ENCODE measurements at places on chromosomes 6 and 20. TPM values are rescaled to one million over a fixed set of nuclear protein-coding genes. Genes with fewer than 3 reads are reported as not detected.

The SYCP2L gene
- 0.12 TPM for total RNA-seq

GRCh38 chr6:24205020-24205492 is 79.0 kb downstream of the NRSN1 start:
- peaks cover 12% of the 10 kb centered on the region for H3K36me3 ChIP-seq
- peak; percentile 50 for DNase-seq
- H3K4me1 ChIP-seq, result peaks cover 31% of the 10 kb centered on the region

The ENTPD6 gene
- 56.3 TPM for total RNA-seq

DNA sequence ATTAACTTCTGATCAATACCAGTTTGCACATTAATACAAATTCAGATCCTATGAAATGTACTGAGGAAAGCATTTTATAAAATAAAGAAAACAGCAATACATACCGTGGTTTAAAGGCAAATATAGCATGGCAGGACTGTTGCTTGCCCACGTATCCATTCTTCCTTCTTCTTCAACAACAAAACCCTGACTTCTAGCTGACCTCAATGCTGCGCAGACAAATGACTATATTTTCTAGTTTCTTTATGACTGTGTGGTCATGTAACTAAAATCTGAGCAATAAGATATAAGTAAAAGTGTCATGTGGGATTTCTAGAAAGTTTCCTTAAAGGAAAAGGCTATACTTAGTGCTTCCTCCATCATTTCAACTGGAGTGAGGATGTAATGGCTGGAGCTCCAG is 85.0 kb downstream of the CDC40 start:
- H3K4me1 ChIP-seq, result no peaks in the 10 kb centered on the region
- H3K4me3 ChIP-seq, result no peak overlapping the region
- H3K27ac ChIP-seq, result no peak overlapping the region

GRCh38 chr6:142842418-142843261 is 102.3 kb downstream of the HIVEP2 start:
- H3K27me3 ChIP-seq, result no peaks in the 10 kb centered on the region
- peak overlapping the region; percentile 51 for H3K4me3 ChIP-seq
- peaks cover 74% of the 10 kb centered on the region for H3K4me1 ChIP-seq
- H3K27ac ChIP-seq, result peak overlapping the region; percentile 94

The HLA-DQB1 gene
- 190 TPM for total RNA-seq

GRCh38 chr6:52598123-52598823 is 21.4 kb upstream of the TRAM2 start:
- peak overlapping the region; percentile 2 for H3K4me3 ChIP-seq
- peak; percentile 79 for DNase-seq
- H3K4me1 ChIP-seq, result peaks cover 21% of the 10 kb centered on the region
- H3K36me3 ChIP-seq, result no peaks in the 10 kb centered on the region
- H3K27ac ChIP-seq, result no peak overlapping the region

DNA sequence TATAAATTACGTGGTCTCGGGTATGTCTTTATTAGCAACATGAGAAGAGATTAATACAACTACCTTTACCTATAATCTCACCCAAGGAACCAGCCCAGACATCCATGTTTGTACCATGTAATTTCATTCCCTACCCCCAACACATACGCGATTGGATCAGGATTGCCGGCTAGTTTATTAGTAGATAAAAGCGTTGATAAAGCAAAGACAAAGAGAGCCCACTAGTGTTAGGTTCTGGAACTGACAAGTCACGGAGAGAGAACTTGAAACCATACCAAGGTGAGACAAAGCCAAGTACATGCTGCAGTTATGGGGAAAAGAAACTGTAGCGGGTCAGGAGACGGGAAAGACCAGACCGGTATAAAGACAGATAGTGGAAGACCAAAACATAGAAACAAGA is 37.4 kb upstream of the FAM135A start:
- H3K4me1 ChIP-seq, result peaks cover 47% of the 10 kb centered on the region
- H3K27me3 ChIP-seq, result no peaks in the 10 kb centered on the region
- no peak overlapping the region for H3K4me3 ChIP-seq
- DNase-seq, result no peak
- no peaks in the 10 kb centered on the region for H3K36me3 ChIP-seq

The TMEM30A gene
- 105 TPM for total RNA-seq

The BPIFB2 gene
- total RNA-seq, result not detected

DNA sequence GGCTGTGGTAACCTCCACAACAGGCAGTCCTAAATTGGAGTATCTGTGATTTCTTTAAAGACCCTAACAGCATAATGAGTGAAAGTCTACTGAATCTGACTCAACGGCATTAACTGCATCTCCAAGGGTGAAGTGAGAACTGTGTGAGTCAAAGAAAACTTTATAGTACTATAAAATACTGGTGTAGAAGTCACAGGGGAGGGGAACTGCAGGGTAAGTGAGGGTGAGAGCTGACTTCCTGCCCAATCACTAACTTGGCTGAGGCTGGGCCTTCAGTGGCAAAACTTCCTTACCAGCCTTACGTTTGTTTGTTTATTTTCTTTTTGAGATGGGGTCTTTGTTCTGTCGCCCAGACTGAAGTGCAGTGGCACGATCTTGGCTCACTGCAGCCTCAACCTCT is 109.8 kb downstream of the PTPRK start:
- H3K36me3 ChIP-seq, result peaks cover 12% of the 10 kb centered on the region
- H3K4me3 ChIP-seq, result no peak overlapping the region
- no peaks in the 10 kb centered on the region for H3K27me3 ChIP-seq
- H3K27ac ChIP-seq, result no peak overlapping the region
- H3K4me1 ChIP-seq, result peaks cover 41% of the 10 kb centered on the region
- no peak for DNase-seq

The SUMO4 gene
- 1.4 TPM for total RNA-seq

GRCh38 chr6:39224523-39225182 is 4.6 kb downstream of the KCNK5 start:
- peak overlapping the region; percentile 69 for H3K4me3 ChIP-seq
- H3K27me3 ChIP-seq, result no peaks in the 10 kb centered on the region
- peaks cover 63% of the 10 kb centered on the region for H3K36me3 ChIP-seq

The CDSN gene
- 0.35 TPM for total RNA-seq

- H3K27ac ChIP-seq, result no peak overlapping the region
- H3K27me3 ChIP-seq, result peaks cover 18% of the 10 kb centered on the region
- peaks cover 5% of the 10 kb centered on the region for H3K36me3 ChIP-seq
Measured at GRCh38 chr20:61298661-61299060, 46.6 kb downstream of the CDH4 start.

The PPP1R16B gene
- not detected for total RNA-seq

The SRSF12 gene
- total RNA-seq, result 1.7 TPM

DNA sequence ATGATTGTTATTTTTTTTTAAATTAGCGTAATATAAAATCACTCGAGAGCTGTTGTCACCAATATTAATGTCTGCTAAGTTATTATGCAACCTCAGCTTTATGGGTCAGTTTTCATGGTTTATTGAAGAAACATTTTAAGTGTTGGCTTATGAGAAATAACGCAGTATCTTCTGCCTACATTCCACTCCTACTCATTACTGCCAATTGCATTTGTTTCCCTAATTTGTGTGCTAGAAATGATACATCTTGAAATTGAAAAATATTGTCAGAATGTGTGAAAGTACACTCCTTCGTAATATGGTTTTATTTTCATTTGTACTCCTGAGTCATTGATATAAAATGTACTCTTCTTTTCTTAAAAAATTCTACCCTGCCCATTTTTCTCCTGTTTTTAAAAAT is 333.3 kb upstream of the HSF2 start:
- no peak overlapping the region for H3K27ac ChIP-seq
- DNase-seq, result no peak
- H3K4me3 ChIP-seq, result no peak overlapping the region
- no peaks in the 10 kb centered on the region for H3K36me3 ChIP-seq
- H3K27me3 ChIP-seq, result no peaks in the 10 kb centered on the region

GRCh38 chr6:50709366-50709734 is 4.0 kb upstream of the TFAP2D start:
- no peak overlapping the region for H3K4me3 ChIP-seq
- peaks cover 26% of the 10 kb centered on the region for H3K27me3 ChIP-seq
- no peak for DNase-seq
- no peaks in the 10 kb centered on the region for H3K4me1 ChIP-seq

The COL11A2 gene
- total RNA-seq, result 1.8 TPM

The TMEM170B gene
- total RNA-seq, result 2.2 TPM

DNA sequence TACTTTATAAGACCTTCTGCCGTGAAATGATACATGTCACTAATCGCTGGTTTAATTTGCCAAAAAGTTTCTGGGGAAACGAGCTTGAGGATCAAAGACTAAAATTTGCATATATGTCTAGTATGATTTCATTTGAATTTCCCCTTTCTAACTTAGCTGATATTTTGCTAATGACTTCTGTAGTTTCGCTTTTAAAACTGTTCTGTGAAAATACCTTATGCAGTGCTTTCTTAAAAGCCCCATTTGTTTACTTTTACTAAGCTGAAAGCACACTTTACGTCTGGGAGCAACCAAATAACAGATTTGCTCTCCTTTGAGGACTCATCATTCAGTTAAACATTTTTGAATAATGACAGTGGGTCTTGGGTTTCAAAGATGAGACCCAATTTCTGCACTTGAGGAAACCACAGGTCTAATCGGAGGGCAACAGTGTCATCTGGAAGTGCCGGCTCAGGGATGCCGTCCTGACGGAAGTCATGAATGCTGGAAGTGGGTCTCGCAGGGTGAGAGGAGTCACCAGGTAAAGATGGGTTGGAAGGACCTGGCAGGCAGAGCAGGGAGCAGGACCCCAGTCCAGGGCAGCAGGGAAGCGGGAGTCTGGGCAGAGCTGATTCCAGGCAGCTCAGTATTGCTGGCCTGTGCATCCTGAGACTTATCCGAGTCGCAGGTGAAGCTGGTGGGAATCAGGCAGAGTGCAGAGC is 33.2 kb downstream of the PLEKHG1 start:
- peak overlapping the region; percentile 13 for H3K27ac ChIP-seq
- no peak overlapping the region for H3K4me3 ChIP-seq
- peaks cover 42% of the 10 kb centered on the region for H3K4me1 ChIP-seq
- no peaks in the 10 kb centered on the region for H3K27me3 ChIP-seq
- peaks cover 8% of the 10 kb centered on the region for H3K36me3 ChIP-seq

GRCh38 chr6:113886512-113886911 is 29.4 kb downstream of the MARCKS start:
- no peak overlapping the region for H3K27ac ChIP-seq
- no peaks in the 10 kb centered on the region for H3K36me3 ChIP-seq
- no peaks in the 10 kb centered on the region for H3K27me3 ChIP-seq
- no peak for DNase-seq
- no peak overlapping the region for H3K4me3 ChIP-seq

GRCh38 chr20:57714409-57715267 is 4.8 kb upstream of the PMEPA1 start:
- H3K27ac ChIP-seq, result peak overlapping the region; percentile 75
- no peak overlapping the region for H3K4me3 ChIP-seq
- H3K4me1 ChIP-seq, result peaks cover 81% of the 10 kb centered on the region
- H3K36me3 ChIP-seq, result peaks cover 83% of the 10 kb centered on the region
- no peaks in the 10 kb centered on the region for H3K27me3 ChIP-seq
- peak; percentile 43 for DNase-seq

GRCh38 chr6:128246472-128247260 is 273.7 kb downstream of the PTPRK start:
- H3K4me3 ChIP-seq, result no peak overlapping the region

The ENPP4 gene
- total RNA-seq, result 16.7 TPM

DNA sequence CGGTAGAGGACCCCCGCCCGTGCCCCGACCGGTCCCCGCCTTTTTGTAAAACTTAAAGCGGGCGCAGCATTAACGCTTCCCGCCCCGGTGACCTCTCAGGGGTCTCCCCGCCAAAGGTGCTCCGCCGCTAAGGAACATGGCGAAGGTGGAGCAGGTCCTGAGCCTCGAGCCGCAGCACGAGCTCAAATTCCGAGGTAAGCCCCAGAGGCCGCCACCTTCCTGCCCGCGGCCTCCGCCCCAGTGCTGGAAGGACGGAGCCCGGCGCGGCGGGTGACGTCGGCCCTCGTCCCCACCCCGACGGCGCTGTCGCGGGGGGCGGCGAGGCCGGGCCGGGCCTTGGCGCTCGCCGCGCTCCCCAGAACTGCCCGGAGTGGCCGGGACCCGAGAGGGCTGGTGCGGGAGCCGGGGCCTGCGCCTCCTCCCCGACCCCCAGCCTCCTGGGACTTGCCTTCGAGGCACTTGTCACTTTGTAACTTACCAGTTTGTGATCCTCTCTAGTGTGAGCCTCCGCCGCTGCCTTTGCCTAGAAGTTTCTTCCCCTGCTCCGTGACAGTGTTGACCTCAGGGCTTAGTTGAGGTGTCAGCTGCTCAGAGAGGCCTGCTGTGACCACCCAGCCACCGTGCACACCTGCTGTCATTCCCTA is 417 bp downstream of the VAPB start:
- H3K27ac ChIP-seq, result peak overlapping the region; percentile 83
- H3K36me3 ChIP-seq, result peaks cover 35% of the 10 kb centered on the region
- peak; percentile 59 for DNase-seq
- peak overlapping the region; percentile 80 for H3K4me3 ChIP-seq
- peaks cover 53% of the 10 kb centered on the region for H3K4me1 ChIP-seq

The PRRT1 gene
- total RNA-seq, result 2.9 TPM

GRCh38 chr6:99412065-99412464 is 13.0 kb downstream of the PNISR start:
- no peak overlapping the region for H3K4me3 ChIP-seq
- H3K36me3 ChIP-seq, result peaks cover 30% of the 10 kb centered on the region
- H3K27ac ChIP-seq, result no peak overlapping the region
- no peaks in the 10 kb centered on the region for H3K27me3 ChIP-seq
- H3K4me1 ChIP-seq, result no peaks in the 10 kb centered on the region

GRCh38 chr6:119207971-119208725 is 129.7 kb upstream of the FAM184A start:
- H3K27ac ChIP-seq, result no peak overlapping the region
- H3K36me3 ChIP-seq, result no peaks in the 10 kb centered on the region
- H3K4me3 ChIP-seq, result no peak overlapping the region
- DNase-seq, result peak; percentile 3
- peaks cover 13% of the 10 kb centered on the region for H3K4me1 ChIP-seq

- no peak for DNase-seq
- H3K27ac ChIP-seq, result no peak overlapping the region
- no peaks in the 10 kb centered on the region for H3K4me1 ChIP-seq
Measured at GRCh38 chr20:26216025-26216424, 519.4 kb upstream of the ZNF337 start.

GRCh38 chr20:1294497-1294896 is 28.4 kb downstream of the SNPH start:
- H3K27me3 ChIP-seq, result peaks cover 19% of the 10 kb centered on the region
- H3K4me3 ChIP-seq, result no peak overlapping the region
- peaks cover 6% of the 10 kb centered on the region for H3K36me3 ChIP-seq
- no peaks in the 10 kb centered on the region for H3K4me1 ChIP-seq

DNA sequence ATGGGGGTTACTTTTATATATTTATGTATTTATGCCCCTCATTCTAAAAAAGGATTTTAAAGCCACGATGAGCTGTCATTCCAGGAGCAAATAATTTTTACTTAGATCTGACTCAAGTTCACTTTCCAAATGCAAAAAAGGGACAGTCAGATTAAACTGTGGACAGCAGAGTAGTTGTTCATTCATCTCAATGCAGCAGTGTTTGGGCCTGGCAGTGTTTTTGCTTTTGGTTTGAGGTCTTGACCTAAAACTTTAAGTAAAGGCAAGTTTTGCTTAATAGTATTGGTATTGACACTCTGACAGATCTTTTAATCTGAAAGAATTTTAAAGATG is 13.9 kb downstream of the JARID2 start:
- H3K27me3 ChIP-seq, result no peaks in the 10 kb centered on the region
- no peak overlapping the region for H3K4me3 ChIP-seq
- no peak overlapping the region for H3K27ac ChIP-seq
- DNase-seq, result no peak

- no peaks in the 10 kb centered on the region for H3K36me3 ChIP-seq
- H3K27ac ChIP-seq, result no peak overlapping the region
- H3K27me3 ChIP-seq, result peaks cover 52% of the 10 kb centered on the region
- H3K4me3 ChIP-seq, result no peak overlapping the region
- DNase-seq, result no peak
Measured at GRCh38 chr20:57082357-57082945, 184.0 kb downstream of the BMP7 start.

Measured in Calu3 (cell line).